ENCODE measurements at places on chromosomes 2 and 18. TPM values are rescaled to one million over a fixed set of nuclear protein-coding genes. Genes with fewer than 3 reads are reported as not detected.

DNA sequence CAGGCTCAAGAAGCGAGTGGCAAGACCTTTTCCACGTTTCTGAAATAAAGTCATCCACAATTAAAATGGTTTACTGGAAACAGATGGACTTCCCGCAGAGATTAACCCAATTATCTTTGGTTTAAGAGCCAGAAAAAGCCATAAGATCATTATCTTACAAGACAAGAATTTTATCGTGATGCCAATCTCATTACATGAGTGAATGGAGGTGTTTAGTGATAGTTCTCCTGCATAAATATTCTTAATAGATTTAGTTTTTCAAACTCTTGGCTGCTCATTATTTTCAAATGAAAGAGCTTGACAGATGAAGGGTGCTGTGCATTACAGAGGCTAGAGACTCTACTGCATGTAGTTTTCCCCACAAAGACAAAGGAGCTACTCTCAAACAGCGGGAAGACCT is 1028.4 kb upstream of the PIK3C3 start:
- no peak for DNase-seq

DNA sequence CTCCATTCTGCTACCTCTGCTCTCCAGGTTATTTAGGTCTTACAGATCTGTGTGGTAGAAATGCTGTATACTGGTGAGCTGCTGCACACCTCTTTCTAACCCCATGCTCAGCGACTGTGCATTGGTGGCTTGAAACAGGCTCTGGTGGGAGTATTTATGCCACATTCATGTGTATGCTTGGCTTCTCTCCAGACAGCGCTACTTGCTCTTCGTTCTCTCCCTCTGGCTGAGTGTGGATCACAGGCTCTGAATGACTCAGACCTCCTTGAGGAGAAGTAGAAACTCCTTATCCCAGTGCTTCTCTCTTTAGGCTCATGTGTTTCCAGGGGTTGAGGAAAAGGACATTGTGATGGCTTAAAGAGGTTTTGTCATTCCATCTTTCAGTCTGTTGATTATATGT is 54.9 kb downstream of the FHOD3 start:
- no peak for DNase-seq

The GAREM2 gene
- 4.4 TPM for total RNA-seq

The TYMS gene
- 11.3 TPM for total RNA-seq

The HOXD3 gene
- 11.8 TPM for total RNA-seq

The PLCL1 gene
- 6.6 TPM for total RNA-seq
